Parietal lobe (tissue), 2 donors: ENCODE measurements at places on chromosomes 2 and 18. TPM values are rescaled to one million over a fixed set of nuclear protein-coding genes. Genes with fewer than 3 reads are reported as not detected.

Gene CSRNP3
- total RNA-seq: 254 TPM

Gene NTSR2
- total RNA-seq: not detected

Gene CAVIN2
- total RNA-seq: 2.2 TPM

Gene SEMA4C
- 56.3 TPM for total RNA-seq

Gene PKDCC
- total RNA-seq: 30.0 TPM

Gene ERICH2
- total RNA-seq: not detected

Gene ANXA4
- total RNA-seq: 6.6 TPM

Gene VWA3B
- total RNA-seq: 1.3 TPM

Gene IL1R2
- not detected for total RNA-seq

Gene MC2R
- not detected for total RNA-seq

Gene GALNT3
- 7.8 TPM for total RNA-seq

Gene KCNK3
- total RNA-seq: 5.0 TPM

Gene AKAIN1
- total RNA-seq: 3.8 TPM

Gene FZD7
- total RNA-seq: 7.2 TPM

Gene FKBP1B
- total RNA-seq: 64.5 TPM

Gene EFR3B
- total RNA-seq: 69.5 TPM

Gene PFN4
- total RNA-seq: 1.6 TPM

Gene RAB27B
- total RNA-seq: 17.2 TPM

Gene DOK6
- total RNA-seq: 94.5 TPM

Gene SERPINB4
- total RNA-seq: not detected

Gene PLEK
- total RNA-seq: 0.94 TPM

Gene RGPD3
- total RNA-seq: 1.3 TPM

Gene SLC14A1
- 0.94 TPM for total RNA-seq

Gene UGT1A5
- not detected for total RNA-seq

Gene ACMSD
- not detected for total RNA-seq

Gene HJURP
- total RNA-seq: 3.8 TPM

Gene C18orf54
- total RNA-seq: 13.5 TPM

Gene HOXD10
- not detected for total RNA-seq

Gene PRSS56
- not detected for total RNA-seq

Gene CDH19
- not detected for total RNA-seq

Gene DNER
- 93.3 TPM for total RNA-seq

Gene MYO7B
- total RNA-seq: not detected

Gene PRKAG3
- total RNA-seq: not detected

Gene GCG
- not detected for total RNA-seq

Gene LINC00305
- not detected for total RNA-seq

Gene RAX
- not detected for total RNA-seq
